ENCODE measurements at places on chromosomes 3 and 15.

- no peak for DNase-seq
- H3K27ac ChIP-seq, result no peak overlapping the region
Observed at GRCh38 chr15:39362821-39363561, 217.9 kb upstream of the THBS1 start.

GRCh38 chr3:46386205-46386604, 15.5 kb downstream of the CCR5 start:
- no peaks in the 10 kb centered on the region for H3K4me1 ChIP-seq
- H3K27ac ChIP-seq, result no peak overlapping the region
- no peaks in the 10 kb centered on the region for H3K36me3 ChIP-seq
- H3K27me3 ChIP-seq, result peaks cover 9% of the 10 kb centered on the region
- DNase-seq, result no peak

DNA sequence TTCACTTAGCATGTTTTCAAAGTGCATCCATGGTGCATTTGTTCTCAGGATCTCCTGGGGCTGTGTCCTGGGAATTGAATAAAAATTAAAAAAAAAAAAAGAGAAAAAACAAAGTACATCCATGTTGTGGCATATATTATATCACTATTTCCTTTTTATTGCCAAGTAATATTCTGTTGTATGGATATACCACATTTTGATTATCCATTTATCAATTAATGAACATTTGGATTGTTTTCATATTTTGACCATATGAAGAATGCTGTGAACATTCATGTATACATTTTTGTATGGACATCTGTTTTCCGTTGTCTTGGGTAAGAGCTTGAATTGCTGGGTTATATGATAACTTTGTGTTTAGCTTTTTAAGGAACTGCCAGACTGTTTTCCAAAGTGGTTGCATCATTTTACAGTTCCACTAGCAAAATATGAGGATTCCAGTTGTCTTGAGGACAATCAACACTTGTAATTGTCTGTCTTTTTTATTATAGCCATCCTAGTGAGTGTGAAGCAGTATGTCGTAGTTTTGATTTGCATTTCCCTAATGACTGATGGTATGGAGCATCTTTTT, 44.5 kb downstream of the CTDSPL2 start:
- H3K4me3 ChIP-seq, result no peak overlapping the region
- H3K27ac ChIP-seq, result no peak overlapping the region
- no peak for DNase-seq
- H3K4me1 ChIP-seq, result no peaks in the 10 kb centered on the region
- H3K27me3 ChIP-seq, result no peaks in the 10 kb centered on the region

GRCh38 chr15:70208332-70208731, 110.6 kb upstream of the TLE3 start:
- no peak overlapping the region for H3K4me3 ChIP-seq
- DNase-seq, result no peak
- peaks cover 48% of the 10 kb centered on the region for H3K27me3 ChIP-seq
- H3K36me3 ChIP-seq, result no peaks in the 10 kb centered on the region
- peaks cover 35% of the 10 kb centered on the region for H3K4me1 ChIP-seq

DNA sequence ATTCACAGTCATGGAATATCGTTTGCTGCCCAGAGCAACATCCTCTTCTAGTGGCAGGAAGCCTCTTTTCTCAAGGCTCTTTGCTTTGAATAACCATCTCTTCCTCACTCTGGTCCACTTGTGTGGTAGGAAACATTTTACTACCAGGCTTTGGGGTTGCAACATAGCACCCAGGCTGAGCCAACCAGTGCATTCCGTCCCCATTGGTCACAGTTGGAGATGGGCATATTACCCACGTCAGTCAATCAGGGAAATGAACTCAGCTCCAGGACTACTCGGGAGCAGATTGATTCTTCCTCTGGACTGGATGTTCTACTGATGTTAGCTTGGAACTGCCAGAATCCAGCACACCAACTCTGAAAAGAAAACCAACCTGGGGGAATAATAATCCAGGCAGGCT, 4.2 kb upstream of the PEX5L start:
- H3K27ac ChIP-seq, result no peak overlapping the region
- no peak for DNase-seq
- H3K27me3 ChIP-seq, result peaks cover 42% of the 10 kb centered on the region
- H3K36me3 ChIP-seq, result no peaks in the 10 kb centered on the region
- H3K4me3 ChIP-seq, result no peak overlapping the region

DNA sequence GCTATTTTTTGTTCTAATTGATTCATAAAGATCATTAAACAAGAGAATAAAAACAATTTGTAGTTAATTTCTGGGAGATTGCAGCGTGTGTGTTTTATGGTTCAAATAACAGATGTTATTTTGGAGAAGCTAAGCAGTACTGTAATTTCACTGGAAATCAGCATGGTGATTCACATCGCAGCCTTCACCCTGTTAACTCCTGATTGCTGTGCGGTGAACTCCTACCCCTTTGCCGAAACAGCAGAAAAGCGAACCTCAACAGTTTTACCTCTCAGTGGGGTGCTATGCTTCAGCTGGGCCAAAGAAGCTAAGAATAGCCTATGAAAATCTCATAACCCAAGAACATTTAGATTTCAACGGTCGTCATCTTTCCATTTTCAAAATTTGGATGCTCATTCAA, 441.5 kb upstream of the RARB start:
- DNase-seq, result no peak
- no peak overlapping the region for H3K27ac ChIP-seq
- H3K27me3 ChIP-seq, result no peaks in the 10 kb centered on the region
- no peak overlapping the region for H3K4me3 ChIP-seq
- peaks cover 31% of the 10 kb centered on the region for H3K4me1 ChIP-seq

All from nephron progenitor cell (in vitro differentiated cells).